ENCODE measurements at places on chromosomes 3 and 15.

DNA sequence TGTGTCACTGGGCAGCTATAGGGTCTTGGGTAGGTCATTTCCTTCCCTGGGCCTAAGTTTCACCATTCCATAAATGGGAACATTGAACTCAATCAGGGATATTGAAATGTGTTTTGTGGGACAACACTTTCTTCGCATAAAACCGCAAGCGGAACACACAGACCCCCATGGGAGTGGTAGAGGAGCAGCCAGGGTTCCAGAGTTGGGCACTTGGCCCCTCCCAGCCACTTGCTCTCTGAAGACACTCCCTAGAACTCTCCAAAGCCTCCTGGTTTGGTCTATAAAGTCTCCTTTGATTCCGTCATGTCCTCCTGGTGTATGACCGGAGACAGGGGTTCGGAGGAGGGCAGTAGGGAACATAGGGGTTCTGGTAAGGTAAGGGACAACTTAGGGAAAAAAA is 271.7 kb downstream of the UACA start:
- no peak for DNase-seq

DNA sequence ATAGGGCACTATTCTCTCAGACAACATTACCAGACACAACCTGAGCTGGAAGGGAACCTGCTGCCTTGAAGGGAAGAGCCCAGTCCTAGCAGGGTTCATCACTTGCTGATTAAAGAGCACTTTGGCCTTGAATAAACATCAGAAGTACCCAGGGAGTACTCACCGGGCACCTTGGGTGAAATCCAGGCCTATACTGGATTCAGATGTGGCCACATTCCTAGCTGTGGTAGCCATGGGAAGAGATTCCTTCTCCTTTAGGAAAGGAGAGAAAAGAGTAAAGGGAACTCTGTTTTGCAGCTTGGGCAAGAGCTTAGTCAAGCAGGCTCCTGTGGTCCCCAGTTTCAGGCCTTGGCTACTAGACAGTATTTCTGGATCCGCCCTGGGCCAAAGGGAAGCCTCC is 195.0 kb downstream of the SPATA16 start:
- no peak for DNase-seq

- no peak for DNase-seq
Observed at GRCh38 chr15:76258460-76258859, 52.8 kb downstream of the ETFA start.

DNA sequence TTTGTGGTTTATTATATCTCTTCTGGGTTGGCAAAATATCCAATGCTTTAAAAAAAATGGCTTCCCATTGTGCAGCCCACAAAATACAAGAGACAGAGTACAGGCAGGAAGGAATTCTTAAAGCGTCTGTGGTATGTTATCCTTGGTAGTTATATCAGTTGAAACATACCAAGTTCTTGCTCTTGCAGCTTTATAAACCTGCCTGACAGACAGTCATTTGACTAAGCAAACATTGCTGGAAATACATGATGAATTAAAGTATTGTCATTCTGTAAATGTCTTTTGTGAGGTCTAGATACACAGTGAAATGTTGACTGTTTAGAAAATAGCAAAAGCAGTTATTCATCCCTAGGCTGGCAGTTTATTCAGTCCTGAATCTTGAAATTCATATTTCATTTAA is 44.8 kb upstream of the MAP3K13 start:
- no peak for DNase-seq

GRCh38 chr3:11077466-11077865 is 76.8 kb upstream of the HRH1 start:
- DNase-seq, result peak; percentile 35

DNA sequence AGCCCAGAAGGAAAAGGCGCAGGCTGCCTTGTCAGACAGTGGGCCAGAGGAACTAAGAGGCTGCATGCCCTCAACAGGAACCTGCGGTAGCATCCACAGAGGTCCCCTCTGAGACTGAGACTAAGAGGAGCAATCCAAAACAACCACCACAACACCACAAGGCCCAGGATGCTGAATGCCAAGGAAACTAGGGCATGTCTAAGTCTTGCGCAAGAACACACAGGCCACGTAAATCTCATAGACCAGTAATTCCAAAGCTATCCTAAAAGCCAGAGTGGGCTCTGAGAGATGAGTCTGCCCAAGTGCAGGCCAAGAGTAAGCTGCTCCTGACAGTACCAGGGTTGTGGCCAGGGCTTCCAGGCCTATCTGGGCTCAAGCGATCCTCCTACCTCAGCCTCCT is 12.9 kb downstream of the MON1A start:
- no peak for DNase-seq

DNA sequence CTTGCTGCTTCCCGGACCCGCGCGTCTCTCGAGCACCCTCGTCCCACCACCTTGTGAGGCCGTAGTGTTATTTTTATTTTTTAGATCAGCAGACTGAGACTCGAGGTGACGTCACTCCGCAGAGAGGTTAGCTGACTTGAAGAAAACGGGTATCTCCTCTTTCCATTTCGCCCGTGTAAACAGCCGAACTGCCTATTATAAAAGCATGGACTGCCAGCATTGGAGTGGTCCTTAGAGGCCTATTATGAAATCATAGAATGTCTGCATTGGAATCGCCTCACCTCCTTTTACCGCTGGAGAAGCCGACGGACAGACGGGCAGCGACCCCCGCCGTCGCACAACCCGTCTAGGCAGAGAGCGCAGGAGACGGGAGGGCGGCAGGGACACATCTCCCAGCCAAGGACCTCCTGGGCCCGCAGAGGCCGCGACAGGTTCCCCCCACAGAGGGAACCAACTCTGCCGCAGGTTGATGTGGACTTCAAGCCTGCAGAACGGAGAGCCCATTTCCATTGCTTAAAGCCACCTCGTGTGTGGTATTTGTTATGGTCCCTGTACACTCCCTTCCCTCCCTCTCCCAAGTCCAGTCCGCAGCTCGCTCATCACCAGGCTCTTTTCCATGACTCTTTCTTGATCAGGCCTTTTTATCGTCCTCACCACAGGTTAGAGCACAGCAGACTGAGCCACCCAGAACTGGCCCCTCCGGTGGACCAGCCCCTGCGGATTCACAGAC is 540 bp upstream of the PPP1R2 start:
- no peak for DNase-seq

DNA sequence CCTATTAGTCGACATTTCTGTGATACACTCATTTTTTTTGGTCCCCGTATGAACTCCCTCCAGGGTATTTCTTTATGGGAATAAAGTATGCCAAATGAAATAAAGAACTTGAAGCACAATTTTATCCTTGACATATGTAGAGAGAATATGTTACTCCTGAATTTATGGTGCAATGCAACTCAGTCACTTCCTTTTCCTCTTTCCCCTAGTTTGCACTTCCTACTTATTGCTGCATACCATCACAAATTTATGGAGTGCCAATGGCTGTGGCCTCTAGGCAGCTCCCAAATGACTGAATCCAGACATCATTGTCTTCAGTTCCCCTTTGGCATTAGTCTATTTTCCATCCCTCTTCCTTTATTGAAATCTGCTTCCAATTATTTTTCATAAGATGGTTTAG is 403.5 kb downstream of the FHIT start:
- no peak for DNase-seq

- no peak for DNase-seq
Observed at GRCh38 chr3:12381199-12381598, 92.3 kb downstream of the PPARG start.

DNA sequence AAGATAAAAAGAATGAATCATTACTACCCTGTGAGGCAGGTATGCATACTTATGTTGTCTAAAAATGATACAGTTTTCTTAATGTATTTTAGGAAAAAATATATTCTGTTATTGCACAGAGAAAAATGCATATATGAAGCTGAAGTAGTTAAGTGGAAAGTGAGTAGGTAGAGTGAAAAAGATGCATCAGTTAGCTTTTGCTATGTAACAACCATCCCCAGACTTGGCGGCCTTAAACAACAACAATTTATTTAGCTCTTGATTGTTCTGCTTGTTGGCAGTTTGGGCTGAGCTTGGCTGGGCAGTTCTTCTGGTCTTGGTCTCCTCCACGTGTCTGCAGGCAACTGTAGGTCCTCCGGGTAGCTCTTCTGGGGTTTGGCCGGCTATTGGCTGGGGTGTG is 45.7 kb downstream of the SLC6A6 start:
- no peak for DNase-seq

DNA sequence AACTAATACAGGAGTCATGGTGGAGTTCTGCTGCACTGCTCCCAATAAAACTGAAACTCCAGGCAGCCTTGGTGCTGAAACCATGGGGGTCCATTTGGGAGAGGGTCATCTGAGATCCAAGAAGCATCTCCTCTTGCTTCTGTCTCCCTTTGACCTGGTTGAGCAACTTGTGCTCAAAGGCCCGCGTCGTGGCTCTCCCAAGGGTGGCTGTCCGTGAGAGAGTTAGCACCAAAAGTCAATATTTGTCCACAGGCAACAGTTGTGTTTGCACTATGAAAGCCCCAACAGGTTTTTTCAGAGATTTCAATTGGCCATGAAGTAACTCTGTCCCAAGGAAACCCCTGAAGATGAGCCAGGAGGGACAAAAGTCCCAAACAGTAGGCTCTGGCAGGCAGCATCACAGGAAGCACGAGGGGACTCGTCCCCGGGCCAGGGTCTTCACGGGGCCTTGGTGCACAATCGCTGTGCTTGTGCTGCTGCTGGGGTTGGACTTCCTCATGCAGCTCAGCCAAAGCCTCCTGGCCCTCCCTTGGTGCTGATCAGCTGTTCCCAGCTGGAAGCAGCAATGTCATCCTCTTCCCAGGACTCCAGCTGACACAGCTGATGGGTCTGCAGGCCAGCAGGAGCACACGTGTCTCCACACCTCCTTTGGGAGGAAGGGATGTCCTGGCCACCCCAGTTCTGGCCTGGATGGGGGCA is 39.4 kb upstream of the WNT5A start:
- no peak for DNase-seq

GRCh38 chr3:190528706-190529105 is 14.8 kb downstream of the IL1RAP start:
- DNase-seq, result no peak

- DNase-seq, result no peak
Observed at GRCh38 chr3:101077361-101078011, 84.3 kb upstream of the ABI3BP start.

DNA sequence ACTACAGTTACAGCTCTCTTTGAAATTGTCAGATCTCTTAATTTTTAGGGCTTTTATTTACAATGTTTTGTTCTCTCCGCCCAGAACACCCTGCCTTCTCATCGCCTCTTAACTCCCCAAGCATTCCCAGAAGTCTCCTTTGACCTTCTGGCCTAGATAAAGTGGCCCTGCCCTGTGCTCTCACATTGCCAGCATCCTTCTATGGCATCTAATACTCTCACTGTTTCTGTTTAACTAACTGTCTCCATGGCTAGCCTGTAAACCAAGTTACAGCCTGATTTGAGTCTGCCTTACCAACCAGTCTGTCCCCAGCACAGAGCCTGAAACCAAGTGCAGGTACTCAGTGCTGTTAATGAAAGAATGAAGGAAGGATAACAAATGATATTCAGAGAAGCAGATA is 19.9 kb downstream of the COL8A1 start:
- DNase-seq, result no peak

DNA sequence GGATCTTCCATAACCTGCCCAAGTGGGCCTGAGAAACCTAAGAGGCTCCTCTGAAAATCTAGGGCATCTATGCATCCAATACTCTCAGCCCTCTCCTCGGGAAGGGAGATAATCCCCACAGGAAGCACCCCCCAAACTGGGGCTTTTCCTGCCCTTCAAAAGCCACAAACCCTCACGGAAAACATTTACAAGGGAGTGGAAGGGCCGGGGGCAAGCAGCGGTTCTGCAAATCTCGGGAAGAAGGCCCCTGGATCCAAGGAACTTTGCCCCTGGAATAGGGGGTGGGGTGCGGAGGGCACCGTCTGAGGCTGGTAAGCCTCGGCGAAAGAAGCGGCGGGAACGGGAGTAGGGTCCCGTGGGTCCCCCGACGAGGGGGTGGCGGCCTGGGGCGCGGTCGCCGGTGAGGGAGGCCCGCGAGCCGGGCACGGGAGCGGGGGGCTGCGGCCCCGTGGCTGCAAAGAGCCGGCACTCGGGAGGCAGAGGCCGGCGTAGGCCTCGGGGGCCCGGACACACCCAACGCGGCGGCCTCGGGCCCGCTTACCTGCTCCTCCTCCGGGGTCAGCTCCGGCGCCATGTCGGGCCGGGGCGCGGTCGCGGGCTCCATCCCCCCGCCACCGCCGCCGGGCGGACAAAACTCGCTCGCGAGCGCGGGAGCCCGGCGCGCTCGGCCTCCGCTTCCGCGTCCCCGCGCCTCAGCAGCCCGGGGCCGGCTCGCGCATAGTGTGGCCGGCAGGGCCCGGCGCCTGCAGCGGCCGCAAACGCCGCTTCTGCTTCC is 755 bp downstream of the PTPN9 start:
- no peak for DNase-seq

DNA sequence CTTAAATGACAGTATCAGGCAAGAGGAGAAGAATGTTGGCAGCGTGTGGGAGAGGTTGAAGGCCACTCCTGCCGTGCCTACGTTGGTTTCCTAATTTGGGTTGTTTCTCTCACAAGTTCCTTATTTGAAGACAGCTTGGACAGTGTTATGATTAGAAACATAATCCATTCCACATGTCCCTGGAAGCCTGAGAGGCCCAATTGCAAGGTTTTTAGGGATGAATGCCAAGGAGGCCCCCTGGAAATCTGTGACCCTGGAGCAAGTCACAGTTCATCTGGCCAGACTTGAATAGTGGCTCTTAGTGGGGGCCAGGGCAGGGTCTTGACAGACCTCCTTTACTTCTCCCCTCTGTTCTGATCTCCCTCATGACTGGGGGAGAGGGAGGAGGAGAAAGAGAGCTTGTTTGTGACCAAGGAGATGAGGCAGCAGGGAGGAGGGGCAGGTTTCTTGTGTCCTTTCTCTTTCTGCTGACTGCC is 584.4 kb upstream of the TBL1XR1 start:
- DNase-seq, result peak; percentile 77

DNA sequence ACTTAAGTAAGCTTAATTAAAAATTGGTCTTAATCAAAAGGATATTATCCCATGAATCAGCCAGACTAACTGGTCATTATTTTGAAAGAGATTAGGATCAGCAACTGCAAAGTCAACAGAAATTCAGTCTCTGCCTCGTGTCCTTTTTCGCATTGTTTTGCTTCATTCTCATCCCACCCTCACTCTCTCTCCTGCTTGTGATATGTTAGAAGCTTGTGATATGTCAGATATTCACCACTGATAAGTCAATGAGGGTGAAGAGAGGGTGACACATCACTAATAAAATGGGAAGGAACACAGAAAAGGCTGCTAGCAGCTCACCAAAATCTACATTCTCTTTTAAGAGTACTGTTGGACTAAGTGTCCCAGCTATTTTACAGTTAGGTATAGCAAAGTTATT is 146.1 kb downstream of the SUCNR1 start:
- DNase-seq, result no peak

DNA sequence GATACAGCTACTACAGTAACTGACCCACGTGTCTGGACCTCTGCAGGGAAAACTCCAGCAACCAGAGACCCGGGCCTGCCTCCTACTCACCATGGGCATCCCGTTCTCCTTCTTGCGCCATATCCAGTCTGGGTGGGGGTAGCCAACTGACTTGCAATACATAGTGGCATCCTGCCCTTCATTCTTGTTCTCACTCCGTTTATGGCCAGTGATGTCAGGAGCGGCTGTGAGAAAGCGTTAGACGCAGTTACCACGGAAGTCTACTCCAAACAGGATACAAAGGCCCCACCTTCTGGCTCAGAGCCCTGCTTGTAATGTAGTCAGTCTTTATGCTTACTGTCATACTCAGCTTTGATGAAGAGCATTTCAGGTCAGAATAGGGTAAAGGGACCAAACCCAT is 59.6 kb downstream of the NPTN start:
- DNase-seq, result peak; percentile 22

GRCh38 chr3:15521573-15521965 is at the start of gene COLQ:
TSS of gene COLQ (minus strand) at chr3:15521706. CDS start at chr3:15521625, 81 bp downstream.
- DNase-seq, result no peak
